ENCODE measurements at places on chromosomes 11 and 22. TPM values are rescaled to one million over a fixed set of nuclear protein-coding genes. Genes with fewer than 3 reads are reported as not detected.

Gene ARVCF
- polyA plus RNA-seq = 17.3 TPM

Gene OR2AT4
- polyA plus RNA-seq = 0.03 TPM

Gene RNF215
- 16.8 TPM for polyA plus RNA-seq

Gene RAG2
- 0.48 TPM for polyA plus RNA-seq

Gene FGF4
- not detected for polyA plus RNA-seq

Gene CHRDL2
- 0.45 TPM for polyA plus RNA-seq

Gene MPZL3
- polyA plus RNA-seq = 5.1 TPM

Gene RIBC2
- polyA plus RNA-seq = 7.2 TPM

Gene RPL3
- 3,304 TPM for polyA plus RNA-seq

Measured in renal cortex interstitium (tissue), 15 donors.